Chondrocyte (in vitro differentiated cells): ENCODE measurements at places on chromosomes 6 and 20.
A peak's percentile ranks its signal among the peaks of the same experiment; 100 is the strongest.

DNA sequence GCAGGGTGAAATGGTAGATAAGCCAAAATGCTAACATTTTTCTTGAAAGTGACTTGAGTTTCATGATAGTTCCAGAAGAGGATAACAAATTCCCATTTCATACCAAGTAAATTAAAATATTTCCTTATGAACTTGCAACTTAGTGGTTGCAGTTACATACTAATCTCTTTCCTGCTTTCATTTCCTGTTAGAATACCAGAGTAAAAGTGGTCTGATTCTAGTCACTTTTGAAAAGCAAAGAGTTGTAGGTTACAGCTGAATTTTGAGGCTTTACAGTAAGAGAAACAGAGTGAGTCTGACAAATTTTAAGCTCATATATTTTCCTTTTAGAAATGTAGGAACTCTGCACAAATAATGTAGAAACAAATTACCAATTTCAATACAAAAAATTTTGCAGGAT, 117.4 kb downstream of the ZFAND3 start:
- DNase-seq, result no peak

- DNase-seq, result no peak
These were observed 6.5 kb downstream of the HIVEP2 start for GRCh38 chr6:142938510-142938909.

GRCh38 chr6:116267836-116268588, 11.7 kb downstream of the TSPYL1 start:
- no peak for DNase-seq

GRCh38 chr6:31559958-31560696, 12.0 kb upstream of the LTA start:
- peak; percentile 39 for DNase-seq

DNA sequence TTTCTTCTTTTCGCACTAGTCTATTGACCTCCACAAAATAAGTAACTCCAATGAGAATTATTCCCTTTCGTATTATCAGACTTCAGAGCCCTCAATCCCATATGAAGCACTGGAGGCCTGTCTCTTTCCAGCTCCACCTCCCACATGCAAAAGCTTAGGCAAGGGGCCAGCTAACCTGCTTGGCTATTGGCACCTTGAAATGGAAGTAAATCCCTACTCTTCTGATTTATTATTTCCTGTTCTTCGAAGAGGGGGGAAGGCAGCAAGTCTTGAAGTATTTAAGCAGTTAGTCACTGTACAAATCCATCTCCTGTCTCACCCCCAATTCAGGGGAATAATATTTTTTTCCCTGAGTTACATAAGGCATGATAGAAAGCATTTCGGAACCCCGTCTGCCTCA, 577.8 kb downstream of the MAFB start:
- no peak for DNase-seq

DNA sequence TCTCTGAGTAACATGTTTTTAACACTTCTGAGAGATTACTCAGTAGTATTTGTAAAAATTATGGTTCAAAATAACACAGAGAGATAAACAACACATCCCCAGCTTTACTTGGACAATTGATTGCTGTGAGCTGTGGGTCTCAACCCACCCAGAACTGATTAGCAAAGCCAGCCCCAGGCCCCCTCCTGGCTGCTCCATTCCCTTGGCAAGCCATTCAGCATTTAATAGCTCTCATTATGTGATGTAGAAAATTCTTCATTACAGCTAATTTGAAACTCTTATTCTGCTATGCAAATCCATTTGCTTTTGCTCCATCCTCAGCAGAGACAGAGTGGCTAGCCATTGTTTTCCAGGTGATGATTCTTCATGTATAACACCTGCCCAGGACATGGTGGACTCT, 16.6 kb upstream of the SIRT5 start:
- DNase-seq, result no peak

- DNase-seq, result no peak
These were observed 40.4 kb upstream of the KIF25 start for GRCh38 chr6:167956983-167957492.

- no peak for DNase-seq
These were observed 92.4 kb downstream of the COL12A1 start for GRCh38 chr6:75113446-75113845.
